Mesothelial cell of epicardium (in vitro differentiated cells): ENCODE measurements at places on chromosomes 16 and 17. TPM values are rescaled to one million over a fixed set of nuclear protein-coding genes. Genes with fewer than 3 reads are reported as not detected.

CCL23 gene
- not detected in 3 replicates for total RNA-seq

SLX4 gene
- 11.0 to 12.0 TPM (median 11.1 TPM) in 3 replicates for total RNA-seq

CCDC40 gene
- 20.6 to 25.9 TPM (median 23.5 TPM) in 3 replicates for total RNA-seq

IL21R gene
- total RNA-seq = 0.09 to 0.22 TPM (median 0.13 TPM) in 3 replicates

CNTROB gene
- 49.4 to 51.5 TPM (median 50.0 TPM) in 3 replicates for total RNA-seq

CHRNE gene
- 1.5 to 1.9 TPM (median 1.7 TPM) in 3 replicates for total RNA-seq

TEKT3 gene
- 2.4 to 3.8 TPM (median 3.3 TPM) in 3 replicates for total RNA-seq

OGFOD1 gene
- 34.3 to 37.2 TPM (median 35.5 TPM) in 3 replicates for total RNA-seq

CES1 gene
- total RNA-seq = 0.45 TPM in 1 of 3 replicates, not detected in the others

NRN1L gene
- total RNA-seq = 0.66 to 0.99 TPM in 2 of 3 replicates, not detected in the other

PPL gene
- total RNA-seq = 36.0 to 37.1 TPM (median 36.8 TPM) in 3 replicates

CCL4 gene
- total RNA-seq = not detected in 3 replicates

TMIGD1 gene
- total RNA-seq = not detected in 3 replicates
